Naive B cell (primary cell): ENCODE measurements at places on chromosomes 7 and 10.

- no peak overlapping the region for H3K4me3 ChIP-seq
- no peaks in the 10 kb centered on the region for H3K27me3 ChIP-seq
- DNase-seq, result no peak
- H3K4me1 ChIP-seq, result no peaks in the 10 kb centered on the region
These were observed 137.5 kb downstream of the IMMP2L start for GRCh38 chr7:111424768-111425167.

DNA sequence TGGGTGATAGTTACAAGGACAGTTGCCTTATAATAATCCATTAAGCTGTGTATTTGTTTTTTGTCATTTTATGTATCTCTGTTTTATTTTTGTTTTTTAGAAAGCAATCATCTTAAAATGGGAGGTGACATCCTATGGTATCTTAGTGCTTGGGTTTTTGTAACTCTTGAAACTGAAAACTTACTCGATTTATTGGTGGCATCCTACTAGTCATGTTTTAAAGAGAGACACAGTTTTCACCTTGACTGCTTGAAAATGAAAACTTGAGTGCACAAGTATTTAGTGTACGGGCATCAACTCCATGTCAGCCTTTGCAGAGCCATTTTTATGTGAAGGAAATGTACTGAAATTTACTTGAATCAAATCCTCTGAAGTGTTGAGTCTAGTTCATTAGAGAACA is 103.8 kb upstream of the SAMD8 start:
- no peak overlapping the region for H3K27ac ChIP-seq
- no peak for DNase-seq
- H3K27me3 ChIP-seq, result no peaks in the 10 kb centered on the region
- H3K36me3 ChIP-seq, result peaks cover 4% of the 10 kb centered on the region

GRCh38 chr7:32048970-32049491 is 21.2 kb downstream of the PDE1C start:
- DNase-seq, result no peak
- H3K4me3 ChIP-seq, result no peak overlapping the region
- peaks cover 8% of the 10 kb centered on the region for H3K4me1 ChIP-seq
- H3K36me3 ChIP-seq, result no peaks in the 10 kb centered on the region
- no peaks in the 10 kb centered on the region for H3K27me3 ChIP-seq
- no peak overlapping the region for H3K27ac ChIP-seq

GRCh38 chr7:36605261-36606051 is 118.8 kb downstream of the AOAH start:
- no peaks in the 10 kb centered on the region for H3K4me1 ChIP-seq
- no peaks in the 10 kb centered on the region for H3K36me3 ChIP-seq
- H3K27ac ChIP-seq, result no peak overlapping the region
- H3K4me3 ChIP-seq, result no peak overlapping the region

DNA sequence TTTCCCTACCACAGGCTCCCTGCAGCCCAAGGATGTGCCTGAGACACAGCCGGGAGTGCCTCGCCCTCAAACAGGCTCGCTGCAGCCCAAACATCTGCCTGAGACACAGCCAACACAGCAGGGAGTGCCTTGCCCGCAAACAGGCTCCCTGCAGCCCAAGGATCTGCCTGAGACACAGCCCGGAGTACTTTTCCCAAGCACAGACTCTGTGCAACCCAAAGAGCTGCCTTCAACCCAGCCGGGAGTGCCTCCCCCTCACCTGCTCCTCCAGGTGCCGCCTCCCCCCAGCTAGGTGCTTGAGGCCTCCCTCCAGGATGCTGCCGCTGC is 42.9 kb downstream of the ANTXRL start:
- DNase-seq, result no peak
- H3K27me3 ChIP-seq, result peaks cover 6% of the 10 kb centered on the region
- no peak overlapping the region for H3K4me3 ChIP-seq
- H3K27ac ChIP-seq, result no peak overlapping the region

GRCh38 chr7:42770114-42770513 is 141.8 kb downstream of the C7orf25 start:
- DNase-seq, result no peak
- H3K27me3 ChIP-seq, result no peaks in the 10 kb centered on the region
- no peaks in the 10 kb centered on the region for H3K4me1 ChIP-seq
- H3K4me3 ChIP-seq, result no peak overlapping the region
- H3K27ac ChIP-seq, result no peak overlapping the region
- no peaks in the 10 kb centered on the region for H3K36me3 ChIP-seq

GRCh38 chr7:155355176-155355575 is 57.5 kb downstream of the INSIG1 start:
- H3K27ac ChIP-seq, result no peak overlapping the region
- H3K4me3 ChIP-seq, result no peak overlapping the region

GRCh38 chr7:46003896-46004875 is 83.1 kb upstream of the IGFBP3 start:
- H3K4me3 ChIP-seq, result no peak overlapping the region
- no peaks in the 10 kb centered on the region for H3K36me3 ChIP-seq
- DNase-seq, result no peak
- no peaks in the 10 kb centered on the region for H3K27me3 ChIP-seq
- H3K27ac ChIP-seq, result no peak overlapping the region

DNA sequence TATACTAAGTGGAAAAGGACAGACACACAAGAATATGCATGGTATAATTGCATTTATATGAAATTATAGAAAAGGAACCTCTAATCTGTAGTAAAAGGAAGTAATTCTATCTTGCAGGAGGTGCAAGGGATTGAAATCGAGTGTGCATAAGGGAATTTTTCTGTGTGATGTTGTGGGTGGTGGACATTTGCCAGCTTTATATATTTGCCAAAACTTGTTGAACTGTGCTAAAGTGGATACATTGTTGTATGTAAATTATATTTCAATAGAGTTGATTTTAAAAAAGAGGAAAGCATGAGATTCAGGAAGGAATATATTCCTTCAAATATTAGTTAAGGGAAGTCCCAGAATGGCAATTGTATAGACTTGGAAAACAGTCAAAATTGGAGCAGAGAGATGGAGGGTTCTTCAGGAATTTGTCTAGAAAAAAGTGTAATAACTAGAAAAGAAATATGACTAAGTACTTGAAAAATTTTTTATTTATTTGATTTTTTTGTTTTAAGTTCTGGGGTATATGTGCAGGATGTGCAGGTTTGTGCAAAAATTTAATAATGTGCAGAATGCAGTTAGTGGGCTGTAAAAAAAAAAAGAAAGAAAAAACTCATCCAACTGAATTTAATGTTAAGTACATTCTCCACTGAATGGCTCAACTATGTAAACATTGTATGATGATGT is 96.1 kb downstream of the ARL4A start:
- H3K4me1 ChIP-seq, result no peaks in the 10 kb centered on the region
- H3K27ac ChIP-seq, result no peak overlapping the region
- H3K36me3 ChIP-seq, result no peaks in the 10 kb centered on the region
- H3K27me3 ChIP-seq, result no peaks in the 10 kb centered on the region

- no peaks in the 10 kb centered on the region for H3K27me3 ChIP-seq
- H3K4me3 ChIP-seq, result peak overlapping the region; percentile 35
- H3K27ac ChIP-seq, result peak overlapping the region; percentile 39
- peaks cover 52% of the 10 kb centered on the region for H3K4me1 ChIP-seq
- no peak for DNase-seq
These were observed 35.3 kb upstream of the DUSP5 start for GRCh38 chr10:110462166-110463095.

GRCh38 chr7:6154542-6155404 is 117.7 kb downstream of the CYTH3 start:
- H3K27me3 ChIP-seq, result no peaks in the 10 kb centered on the region
- H3K4me1 ChIP-seq, result no peaks in the 10 kb centered on the region
- no peak overlapping the region for H3K27ac ChIP-seq
- no peak for DNase-seq
- no peak overlapping the region for H3K4me3 ChIP-seq
